ENCODE measurements at places on chromosomes 5 and 9.

DNA sequence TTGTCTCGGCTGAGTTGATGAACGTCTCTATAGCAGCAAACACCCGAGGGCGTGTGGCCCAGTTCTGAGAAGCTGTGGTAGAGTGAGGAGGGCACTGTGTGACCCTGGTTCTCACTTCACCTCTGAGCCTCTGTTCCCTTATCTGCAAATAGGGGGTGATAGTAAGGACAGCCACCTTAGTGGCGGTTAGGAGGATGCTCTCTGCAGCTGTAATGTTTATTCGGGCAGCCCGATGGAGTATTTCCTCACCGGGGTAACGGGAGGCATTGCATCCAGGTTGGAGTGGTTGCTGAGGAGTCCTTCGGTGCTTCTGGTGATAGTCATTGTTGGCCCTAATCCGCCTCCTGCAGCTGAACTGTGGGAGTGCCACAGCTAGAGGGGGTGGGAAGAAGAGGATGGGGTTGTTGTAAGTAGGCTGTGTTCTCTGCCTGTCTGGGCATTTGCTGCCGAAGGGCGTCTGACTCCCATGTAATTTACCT, 13.9 kb downstream of the PRRC2B start:
- DNase-seq, result no peak

DNA sequence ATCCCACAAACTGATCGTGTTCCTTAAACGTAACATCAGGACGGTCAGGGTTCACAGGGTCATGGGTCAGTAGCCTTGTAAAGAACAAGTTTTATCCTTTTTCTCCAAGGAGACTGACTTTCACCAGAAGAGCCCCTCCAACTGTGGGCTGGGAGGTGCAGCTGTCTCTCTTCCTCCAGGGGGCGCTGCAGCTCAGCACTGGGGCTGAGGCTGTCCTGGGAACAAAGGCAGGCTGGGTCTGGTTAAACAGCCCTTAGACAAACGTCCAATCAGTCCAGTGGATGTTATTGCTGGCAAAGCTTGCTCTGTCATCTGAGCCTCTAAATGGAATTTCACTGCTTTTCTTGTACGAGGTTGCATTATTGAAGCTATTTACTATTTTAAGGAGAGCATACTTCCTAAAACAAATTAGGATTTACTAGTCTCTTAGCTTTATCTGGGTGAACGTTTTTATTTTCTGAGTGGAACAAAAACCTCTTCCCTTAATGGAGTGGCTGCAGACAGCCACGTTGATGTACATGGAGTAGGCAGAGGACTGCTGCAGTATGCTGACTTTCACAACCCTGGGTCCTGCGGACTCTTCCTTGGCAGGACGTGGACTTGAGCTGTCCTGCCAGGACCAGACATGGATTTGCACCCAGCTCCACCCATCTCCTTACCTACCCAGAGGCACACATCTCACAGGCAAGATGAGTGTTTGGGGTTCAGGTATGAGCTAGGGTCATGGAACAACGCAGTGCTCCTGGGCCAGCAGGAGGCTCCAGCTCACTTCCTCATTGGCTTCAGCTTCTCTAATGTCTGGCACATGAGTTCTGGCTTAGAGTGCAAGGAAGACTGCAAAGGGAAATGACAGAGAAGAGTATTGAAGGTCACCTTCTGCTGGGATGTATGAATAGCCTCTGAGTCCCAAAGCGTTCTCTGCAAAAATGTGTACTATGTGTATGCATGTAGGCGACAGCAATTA, 7.8 kb downstream of the EXOSC2 start:
- DNase-seq, result no peak

- DNase-seq, result no peak
These were observed 297.8 kb downstream of the CWC27 start for GRCh38 chr5:65066387-65067146.

GRCh38 chr5:65791712-65792673, 70.0 kb downstream of the NLN start:
- no peak for DNase-seq

GRCh38 chr5:36646507-36647023, 40.2 kb downstream of the SLC1A3 start:
- DNase-seq, result no peak

DNA sequence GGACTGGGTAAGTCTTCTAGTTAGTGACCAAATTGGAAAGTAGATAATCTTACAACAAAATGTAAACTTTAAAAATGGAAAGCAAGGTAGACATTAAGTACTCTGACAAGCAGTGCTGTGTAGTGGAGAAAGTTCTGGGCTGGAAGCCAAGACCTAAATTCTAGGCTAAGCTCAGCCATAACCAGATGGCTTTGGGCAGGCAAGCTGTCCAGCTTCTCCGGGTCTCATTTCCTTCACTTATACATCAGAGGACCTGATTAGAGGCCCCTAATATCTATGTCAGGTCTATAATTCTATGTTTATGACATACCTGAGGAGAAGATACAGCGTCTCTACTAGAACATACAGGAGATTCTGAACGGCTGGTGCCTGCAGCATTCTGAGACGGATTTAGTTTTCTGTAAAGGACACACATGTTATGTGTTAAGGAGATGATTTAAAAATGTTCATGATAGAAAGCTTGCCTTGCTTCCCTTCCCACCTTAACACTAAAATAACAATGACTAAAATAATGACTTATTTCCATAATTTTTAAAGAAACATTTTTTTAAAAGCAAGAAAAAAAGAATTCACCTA, 61.2 kb downstream of the ELL2 start:
- peak; percentile 13 for DNase-seq

DNA sequence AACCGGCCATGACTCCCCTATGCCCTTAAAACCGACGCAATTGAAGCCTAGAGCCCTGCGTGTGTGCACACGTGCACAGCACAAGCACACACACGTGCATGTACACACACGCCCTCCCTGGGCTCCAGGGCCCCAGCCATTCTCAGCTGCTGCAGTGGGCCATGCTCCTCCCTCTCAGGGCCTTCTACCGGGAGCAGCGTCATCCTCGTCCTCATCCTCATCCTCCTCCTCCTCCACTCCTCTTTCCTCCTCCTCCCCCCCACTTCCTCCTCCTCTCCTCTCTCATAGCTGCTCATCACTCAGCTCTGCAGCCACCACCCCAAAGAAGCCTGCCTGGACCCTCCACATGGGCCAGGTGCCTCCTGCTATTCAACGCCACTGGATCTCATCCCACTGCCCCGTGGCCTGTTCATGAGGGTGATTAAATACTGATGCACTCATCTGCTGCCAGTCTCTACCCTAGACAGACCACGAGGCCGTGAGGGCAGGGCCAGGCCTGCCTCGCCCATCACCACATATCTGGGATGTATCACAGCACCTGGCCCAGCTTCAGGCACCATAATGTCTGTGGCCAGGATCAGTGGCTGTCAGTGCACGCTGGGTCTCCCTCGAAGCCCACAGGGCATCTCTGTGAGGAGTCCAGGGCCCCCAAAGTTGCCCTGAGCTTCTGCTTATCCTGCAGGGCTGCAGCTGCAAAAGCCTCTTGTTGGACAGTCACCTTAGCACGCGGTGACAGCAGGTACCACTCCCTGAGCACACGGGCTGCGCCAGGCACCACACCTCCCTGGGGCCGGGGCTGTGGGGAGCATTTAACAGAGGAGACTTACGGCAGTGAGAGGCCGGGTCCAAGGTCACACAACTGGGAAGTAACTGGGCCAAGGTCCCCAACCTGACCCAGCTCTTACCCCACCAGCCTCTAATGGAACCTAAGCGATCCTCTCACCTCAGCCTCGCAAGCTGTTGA, 9.8 kb downstream of the FAM78A start:
- DNase-seq, result no peak

GRCh38 chr9:93001031-93001430, 53.7 kb downstream of the FGD3 start:
- no peak for DNase-seq

DNA sequence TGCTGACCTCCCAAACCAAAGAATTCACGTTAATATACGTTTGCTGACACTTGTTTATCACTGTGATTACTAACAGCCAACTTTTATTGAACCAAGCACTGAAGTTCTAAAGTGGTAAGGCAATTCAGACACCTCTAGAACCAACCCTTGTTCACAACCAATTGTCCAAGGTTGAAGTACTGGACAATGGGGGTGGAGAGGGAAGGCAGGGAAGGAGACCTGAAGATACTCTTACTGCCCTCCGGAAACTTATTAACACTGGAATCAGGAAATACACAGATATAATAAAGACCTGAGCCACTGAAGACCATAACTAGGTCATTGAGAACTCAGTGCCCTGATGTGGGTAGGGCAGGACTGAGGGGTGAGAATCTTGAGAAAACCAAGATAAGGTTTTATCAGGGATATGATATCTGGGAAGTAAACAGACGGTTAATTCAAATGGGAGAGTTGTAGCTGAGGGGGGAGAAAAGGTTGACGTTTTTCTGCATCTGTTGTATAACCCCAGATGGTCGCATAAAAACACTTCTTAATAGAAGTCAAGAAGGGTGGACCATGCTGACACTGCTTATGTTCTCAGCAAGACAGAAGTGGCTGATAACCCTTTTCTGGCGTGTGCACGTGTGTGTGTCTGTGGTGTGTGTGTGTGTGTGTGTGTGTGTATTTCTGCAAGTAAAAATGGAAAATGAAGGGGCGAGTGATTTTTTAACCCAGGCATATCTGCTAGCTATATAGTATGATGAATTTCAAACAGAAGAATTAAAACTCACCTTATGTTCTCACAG, 125.9 kb downstream of the LHFPL2 start:
- no peak for DNase-seq

DNA sequence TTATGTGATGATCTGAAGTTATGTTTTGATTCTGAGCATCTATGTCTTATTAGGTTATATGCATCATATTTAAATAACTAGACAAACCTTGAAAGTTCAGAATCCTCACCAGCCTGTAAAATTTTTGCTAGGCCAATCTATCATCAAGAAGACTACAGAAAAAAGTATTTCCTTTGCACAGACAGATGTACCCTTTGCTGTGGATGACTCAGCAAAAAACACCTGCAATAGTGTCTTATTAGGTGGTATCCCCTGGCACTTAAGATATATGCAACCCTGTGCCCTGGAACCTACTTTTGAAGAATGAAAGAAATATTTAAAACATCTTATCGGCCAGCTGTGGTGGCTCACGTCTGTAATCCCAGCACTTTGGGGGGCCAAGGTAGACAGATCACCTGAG, 130.6 kb downstream of the SLF1 start:
- DNase-seq, result no peak

- no peak for DNase-seq
These were observed 321.2 kb downstream of the CDH12 start for GRCh38 chr5:22531986-22532385.

Data from BJ (cell line).